ENCODE measurements at places on chromosomes 2 and 18.

GRCh38 chr2:183950673-183951072 is 647.7 kb upstream of the ZNF804A start:
- DNase-seq = no peak

- DNase-seq = no peak
Observed at GRCh38 chr2:31413862-31414550, 536 bp downstream of the XDH start.

GRCh38 chr2:72745679-72746368 is 80.0 kb downstream of the EXOC6B start:
- DNase-seq = no peak

DNA sequence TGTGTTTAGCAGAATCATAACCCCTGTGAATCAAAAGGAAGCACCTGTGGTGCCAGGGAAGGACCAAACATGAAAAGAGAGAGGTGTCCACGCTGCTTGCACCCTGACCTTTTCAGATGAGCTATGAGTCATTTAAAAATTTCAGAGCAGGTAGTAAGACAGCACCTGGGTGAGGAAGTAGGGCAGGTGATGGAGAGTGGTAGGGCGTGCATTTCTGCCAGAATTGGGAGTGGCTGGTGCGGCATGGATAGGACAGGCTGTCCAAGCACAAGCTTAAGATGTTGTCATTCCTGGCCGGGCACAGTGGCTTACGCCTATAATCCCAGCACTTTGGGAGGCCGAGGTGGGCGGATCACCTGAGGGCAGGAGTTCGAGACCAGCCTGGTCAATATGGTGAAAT is 36.8 kb downstream of the NPAS2 start:
- DNase-seq = no peak

- no peak for DNase-seq
Observed at GRCh38 chr2:105912081-105912480, 167.4 kb downstream of the NCK2 start.

DNA sequence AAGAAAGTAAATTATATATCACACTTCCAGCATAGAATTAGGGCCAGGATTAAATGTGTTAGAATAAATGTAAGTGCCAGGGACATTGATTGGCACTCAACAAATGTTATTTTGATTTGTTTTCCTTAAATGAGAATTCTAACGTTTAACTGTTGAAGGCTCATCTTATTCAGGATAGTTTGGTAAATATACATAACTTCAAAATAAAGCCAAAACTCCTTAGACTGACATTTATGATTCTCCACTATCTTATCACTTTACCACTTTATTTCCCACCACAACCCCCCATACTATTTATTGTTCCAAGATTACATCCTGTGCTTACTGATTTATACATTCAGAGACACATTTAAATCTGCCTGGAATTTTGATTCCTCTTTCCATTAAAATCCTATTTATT is 769.5 kb upstream of the CDH2 start:
- no peak for DNase-seq

- no peak for DNase-seq
Observed at GRCh38 chr2:99682275-99683060, 192.7 kb upstream of the REV1 start.

DNA sequence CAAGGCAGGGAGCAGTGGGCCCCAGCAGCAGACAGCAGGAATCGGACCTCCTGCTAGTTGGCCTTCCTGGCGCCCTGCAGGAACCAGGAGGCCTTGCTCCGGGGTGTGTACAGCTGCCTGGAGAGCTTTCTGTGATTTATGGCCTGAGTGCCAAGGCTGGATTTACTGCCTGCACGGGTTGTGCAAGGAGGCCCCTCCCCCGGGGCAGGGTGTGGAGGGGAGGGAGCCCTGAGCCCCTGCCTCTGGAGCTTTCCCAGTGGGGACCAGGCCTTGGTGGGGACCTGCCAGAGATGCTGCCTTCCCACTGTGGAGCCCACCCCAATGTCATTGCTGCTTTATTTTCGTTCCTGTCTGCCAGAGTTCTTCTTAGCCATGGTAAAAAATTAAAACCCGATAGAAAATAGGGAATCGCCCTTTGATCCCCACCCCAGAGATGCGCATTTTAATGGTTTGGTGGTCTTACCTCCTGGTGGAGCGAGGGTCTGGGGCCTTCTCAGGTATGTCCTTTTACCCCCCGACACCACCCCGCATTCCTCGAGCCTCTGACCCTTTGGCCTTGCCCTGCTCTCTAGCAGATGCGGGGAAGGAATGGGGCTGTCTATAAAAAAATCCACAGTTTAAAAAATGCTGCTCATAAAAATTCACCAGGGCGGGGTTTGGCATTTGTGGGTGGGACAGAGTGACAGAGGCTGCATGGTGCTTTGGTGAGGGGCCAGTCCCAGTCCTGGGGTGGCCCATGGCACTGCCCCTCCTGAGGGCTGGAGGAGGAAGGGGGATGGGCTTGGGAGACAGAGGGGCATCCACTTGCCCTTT is 6.9 kb upstream of the RALB start:
- no peak for DNase-seq

DNA sequence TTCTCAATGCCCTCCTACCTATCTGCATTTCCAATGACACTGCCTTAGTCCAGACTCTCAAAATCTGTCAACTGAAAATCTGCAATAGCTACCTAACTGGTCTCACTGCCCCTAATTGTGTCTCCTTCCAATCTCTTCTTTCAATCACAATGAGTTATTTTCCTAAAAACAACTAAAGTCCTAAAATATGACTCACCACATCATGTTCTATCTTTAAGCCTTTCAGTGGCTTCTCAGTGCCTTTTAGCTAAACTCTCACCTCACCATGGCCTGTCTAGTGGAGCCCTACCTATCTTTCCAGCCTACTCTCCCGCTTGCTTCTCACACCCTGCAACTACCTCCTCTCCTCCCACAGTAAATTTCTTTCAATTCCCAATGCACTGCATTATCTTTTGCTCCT is 220.9 kb upstream of the PKDCC start:
- DNase-seq = no peak

GRCh38 chr18:54134053-54134452 is 90.4 kb downstream of the MBD2 start:
- DNase-seq = no peak

GRCh38 chr18:73563345-73563744 is 584.3 kb downstream of the FBXO15 start:
- no peak for DNase-seq

GRCh38 chr2:120471166-120471565 is 125.2 kb downstream of the INHBB start:
- no peak for DNase-seq

DNA sequence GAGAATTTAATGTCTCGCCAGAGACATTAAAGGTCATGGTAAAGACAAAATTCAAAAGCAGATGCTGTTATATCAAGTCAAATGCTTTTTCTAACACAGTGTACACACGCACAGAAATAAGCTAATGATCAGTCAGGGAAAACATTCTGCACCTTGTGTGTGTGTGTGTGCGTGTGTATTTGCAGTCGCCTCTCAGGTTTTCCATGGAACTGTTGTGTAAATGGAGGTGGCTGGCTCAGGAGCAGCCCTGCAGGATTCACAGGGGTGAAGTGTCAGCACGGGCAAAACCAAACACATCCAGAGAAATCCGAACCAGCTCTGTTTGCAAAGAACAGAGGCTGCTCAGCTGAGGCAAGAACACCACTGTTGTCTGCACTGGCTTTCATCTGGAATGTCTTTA is 76.2 kb upstream of the YWHAQ start:
- no peak for DNase-seq

All from head of caudate nucleus (tissue), 42 donors.